ENCODE measurements at places on chromosomes 12 and 14. TPM values are rescaled to one million over a fixed set of nuclear protein-coding genes. Genes with fewer than 3 reads are reported as not detected.
A peak's percentile ranks its signal among the peaks of the same experiment; 100 is the strongest.

FOXN4 gene
- not detected for total RNA-seq

PCED1B gene
- 3.8 TPM for total RNA-seq

ANO4 gene
- total RNA-seq, result 6.5 TPM

GRCh38 chr12:61654698-61655097 is 605.5 kb upstream of the USP15 start:
- no peaks in the 10 kb centered on the region for H3K4me1 ChIP-seq
- no peaks in the 10 kb centered on the region for H3K27me3 ChIP-seq
- H3K4me3 ChIP-seq, result no peak overlapping the region
- DNase-seq, result no peak
- H3K36me3 ChIP-seq, result no peaks in the 10 kb centered on the region

DNA sequence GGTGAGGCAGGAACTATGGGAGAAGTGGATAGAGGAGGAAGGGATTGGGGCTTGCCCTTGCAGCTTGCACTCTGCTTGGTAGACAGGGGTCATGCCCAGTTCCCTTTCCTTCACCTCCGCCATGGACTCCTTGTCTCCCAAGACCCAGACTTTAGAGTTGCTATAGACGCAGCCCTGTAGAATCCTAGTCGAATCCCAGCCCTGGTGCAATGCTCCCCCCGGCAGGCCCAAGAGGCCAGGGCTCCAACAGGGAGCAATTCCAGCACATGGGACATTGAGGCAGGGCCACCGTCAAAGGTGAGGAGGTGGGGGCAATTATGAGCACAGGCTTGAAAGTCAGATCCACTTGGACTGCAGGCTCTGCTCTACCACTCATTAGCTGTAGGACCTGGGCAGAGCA is 29.5 kb upstream of the BCDIN3D start:
- peaks cover 19% of the 10 kb centered on the region for H3K4me1 ChIP-seq
- no peak overlapping the region for H3K27ac ChIP-seq
- DNase-seq, result peak; percentile 36
- H3K27me3 ChIP-seq, result no peaks in the 10 kb centered on the region

DNA sequence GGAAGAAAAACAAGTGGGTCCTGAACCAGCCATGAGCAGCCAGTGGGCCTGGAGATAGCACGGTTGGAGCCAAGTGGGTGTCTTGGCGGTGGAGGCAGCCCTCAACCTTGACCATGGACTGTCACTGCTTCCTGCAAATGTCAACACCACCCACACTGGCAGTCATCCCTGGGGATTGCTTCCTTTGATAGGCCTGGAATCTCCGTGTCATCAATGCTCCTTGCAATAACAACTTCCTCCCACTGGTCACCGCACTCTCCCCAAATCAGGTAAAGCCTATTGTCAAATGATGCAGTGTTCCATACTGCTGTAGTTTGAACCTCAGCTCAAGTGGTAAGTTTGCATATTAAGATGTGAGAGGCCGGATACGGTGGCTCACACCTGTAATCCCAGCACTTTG is 129.1 kb downstream of the NTF3 start:
- peaks cover 6% of the 10 kb centered on the region for H3K27me3 ChIP-seq
- H3K4me3 ChIP-seq, result no peak overlapping the region
- H3K4me1 ChIP-seq, result peaks cover 19% of the 10 kb centered on the region
- DNase-seq, result no peak

KRT78 gene
- not detected for total RNA-seq

MYBPC1 gene
- not detected for total RNA-seq

RNASE7 gene
- total RNA-seq, result not detected

TBC1D30 gene
- 2.0 TPM for total RNA-seq

GRCh38 chr14:31261859-31262731 is 54.5 kb upstream of the HECTD1 start:
- no peak overlapping the region for H3K27ac ChIP-seq
- no peak for DNase-seq
- no peaks in the 10 kb centered on the region for H3K27me3 ChIP-seq
- peaks cover 29% of the 10 kb centered on the region for H3K4me1 ChIP-seq

DNA sequence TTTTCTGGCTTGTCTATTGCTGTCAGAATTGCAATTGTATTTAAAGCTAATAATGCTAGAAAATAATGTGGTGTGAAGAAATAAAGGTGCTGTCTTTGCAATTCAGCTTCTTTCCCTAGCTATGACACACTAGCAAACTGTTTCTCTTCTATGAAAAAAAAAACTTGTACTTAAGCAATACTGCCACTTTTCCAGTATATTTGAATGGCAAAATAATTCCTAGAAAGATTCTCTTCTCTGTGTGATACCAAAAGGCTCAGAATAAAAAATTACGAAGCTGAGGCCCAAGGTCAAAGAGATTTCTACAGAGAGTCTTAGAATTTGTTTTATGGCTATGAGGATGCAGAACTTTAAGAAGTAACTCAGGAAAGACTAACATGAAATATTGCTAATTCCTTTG is 235.5 kb downstream of the ADAMTS20 start:
- peaks cover 48% of the 10 kb centered on the region for H3K4me1 ChIP-seq
- peak overlapping the region; percentile 79 for H3K27ac ChIP-seq
- no peaks in the 10 kb centered on the region for H3K27me3 ChIP-seq
- no peak overlapping the region for H3K4me3 ChIP-seq
- no peak for DNase-seq

DNA sequence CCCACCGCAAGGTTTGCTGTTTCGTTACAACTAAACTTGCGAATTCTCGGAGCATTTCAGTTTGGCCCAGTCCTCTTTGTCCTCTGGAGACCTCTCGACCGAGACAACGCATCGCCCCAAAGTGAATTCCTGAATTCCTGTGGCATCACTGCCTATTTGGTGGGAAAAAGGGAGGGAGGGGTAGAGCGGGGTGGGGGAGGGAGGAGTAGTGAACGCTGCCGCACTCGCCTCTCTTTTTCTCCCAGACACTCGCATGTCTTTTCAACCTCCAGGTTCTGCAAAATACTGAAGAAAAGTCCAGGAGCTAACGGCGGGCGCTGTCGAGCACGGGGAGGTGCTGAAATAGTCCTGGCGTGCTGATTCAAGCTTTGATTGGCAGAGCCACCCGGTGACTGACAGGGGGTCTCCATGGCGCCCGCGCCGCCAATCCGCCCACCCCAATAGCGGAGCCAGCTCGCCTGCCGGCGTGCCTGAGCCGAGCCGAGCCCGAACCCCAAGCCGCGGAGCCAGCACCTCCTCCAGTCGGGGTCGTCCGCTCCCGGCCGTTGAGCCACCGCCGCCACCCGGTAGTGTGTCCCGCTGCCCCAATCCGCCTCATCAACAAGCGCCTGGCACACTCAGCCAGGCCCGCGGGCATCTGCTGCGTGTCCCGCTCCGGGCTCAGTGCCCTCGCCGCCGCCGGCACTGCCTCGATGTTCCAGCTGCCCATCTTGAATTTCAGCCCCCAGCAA is at the start of gene SIX6:
Gene SIX6 (plus strand): TSS at position 440 of the 731 bp plus-strand sequence. CDS start 253 bp downstream, at position 693.
- peaks cover 83% of the 10 kb centered on the region for H3K27me3 ChIP-seq
- H3K27ac ChIP-seq, result no peak within 1 kb of the TSS
- peak within 1 kb of the TSS; percentile 40 for H3K4me3 ChIP-seq
- peaks cover 19% of the 10 kb centered on the region for H3K4me1 ChIP-seq
- peaks cover 2% of the 10 kb centered on the region for H3K36me3 ChIP-seq
- no peak for DNase-seq

DNA sequence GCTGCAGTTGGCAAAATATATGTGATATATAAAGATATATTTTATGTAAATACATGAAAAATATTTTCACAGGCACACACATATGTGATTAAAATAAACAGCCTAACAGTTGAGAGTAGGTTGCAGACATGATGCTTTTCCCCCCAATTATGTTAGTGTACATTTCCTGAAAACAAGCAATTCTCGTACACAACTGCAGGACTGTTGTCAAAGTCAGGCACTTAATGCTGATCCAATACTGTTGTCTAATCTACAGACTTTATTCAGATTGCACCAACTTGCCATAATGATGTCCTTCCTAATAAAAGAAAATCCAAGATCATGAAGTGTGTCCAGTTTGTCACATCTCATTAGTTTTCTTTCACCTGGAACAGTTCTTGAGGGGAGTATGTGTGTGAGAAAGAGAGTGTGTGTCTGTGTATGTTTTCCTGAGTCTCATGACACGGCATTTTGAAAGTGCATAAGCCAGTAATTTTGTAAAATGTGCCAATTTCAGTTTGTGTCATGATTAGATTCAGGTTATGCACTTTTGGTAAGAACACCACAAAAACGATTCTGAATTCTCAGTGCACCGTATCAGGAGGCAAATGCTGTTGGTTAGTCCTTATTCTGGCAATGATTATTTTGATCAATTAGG is 16.5 kb upstream of the SEL1L start:
- H3K4me3 ChIP-seq, result no peak overlapping the region
- no peak for DNase-seq
- no peaks in the 10 kb centered on the region for H3K4me1 ChIP-seq
- peaks cover 2% of the 10 kb centered on the region for H3K27me3 ChIP-seq
- no peak overlapping the region for H3K27ac ChIP-seq
- H3K36me3 ChIP-seq, result no peaks in the 10 kb centered on the region

GRCh38 chr12:590206-590750 is 73.0 kb downstream of the NINJ2 start:
- DNase-seq, result peak; percentile 54
- peaks cover 4% of the 10 kb centered on the region for H3K27me3 ChIP-seq
- H3K4me1 ChIP-seq, result no peaks in the 10 kb centered on the region

- H3K27ac ChIP-seq, result no peak overlapping the region
- peaks cover 11% of the 10 kb centered on the region for H3K4me1 ChIP-seq
- H3K27me3 ChIP-seq, result no peaks in the 10 kb centered on the region
Measured at GRCh38 chr12:32134101-32134888, 27.6 kb downstream of the BICD1 start.

PDZRN4 gene
- total RNA-seq, result 0.15 TPM

GRCh38 chr14:58637391-58638230 is at the start of gene DACT1:
Gene DACT1, plus strand, starts transcription at chr14:58637962. Its CDS starts 241 bp downstream, at chr14:58638203.
- peak; percentile 93 for DNase-seq
- peaks cover 65% of the 10 kb centered on the region for H3K4me1 ChIP-seq
- H3K27me3 ChIP-seq, result no peaks in the 10 kb centered on the region
- peak within 1 kb of the TSS; percentile 95 for H3K4me3 ChIP-seq

- H3K4me1 ChIP-seq, result peaks cover 4% of the 10 kb centered on the region
- no peaks in the 10 kb centered on the region for H3K36me3 ChIP-seq
- no peak for DNase-seq
- no peak overlapping the region for H3K27ac ChIP-seq
- H3K4me3 ChIP-seq, result no peak overlapping the region
Measured at GRCh38 chr14:83867566-83868225, 1662.2 kb upstream of the FLRT2 start.

DNA sequence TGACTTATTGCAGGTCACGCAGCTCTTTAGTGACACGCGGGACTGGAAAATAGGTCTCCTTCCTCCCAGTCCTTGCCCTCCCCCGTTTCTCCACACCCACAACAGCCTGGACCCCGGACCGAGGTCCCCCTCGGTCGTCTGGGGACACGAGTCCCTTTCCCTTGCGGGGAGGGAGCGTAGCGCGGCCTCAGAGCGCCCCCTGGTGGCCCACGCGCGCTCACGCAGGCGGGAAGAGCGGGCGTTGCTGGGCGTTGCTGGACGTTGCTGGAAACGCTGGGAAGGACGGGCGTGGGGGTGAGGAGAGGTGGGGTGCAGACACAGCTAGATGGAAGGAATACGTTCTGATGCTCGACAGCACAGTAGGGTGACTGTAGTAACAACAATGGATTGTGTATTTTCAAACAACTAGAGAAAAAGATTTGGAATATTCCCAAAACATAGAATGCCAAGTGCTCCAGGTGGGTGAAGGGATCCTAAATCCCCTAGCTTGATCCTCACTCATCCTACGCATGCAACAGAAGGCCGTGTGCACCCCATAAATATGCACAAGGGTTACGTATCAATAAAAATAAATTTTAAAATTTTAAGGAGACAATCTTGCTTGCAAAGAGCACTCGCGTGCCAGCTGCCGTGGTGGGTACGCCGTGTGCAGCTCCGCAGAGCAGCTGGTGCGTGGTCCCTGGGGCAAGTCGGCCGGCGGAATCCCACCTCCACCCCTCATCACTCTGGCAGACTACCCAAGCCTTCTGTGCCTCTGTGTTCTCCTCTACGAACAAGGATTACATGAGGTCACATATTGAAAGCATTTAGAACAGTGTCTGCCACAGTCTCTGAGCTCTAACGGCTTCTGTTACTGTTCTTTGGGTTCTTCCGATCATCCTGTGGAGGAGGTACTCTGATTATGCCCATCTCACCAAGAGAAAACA is 87.4 kb downstream of the B4GALNT3 start:
- peaks cover 1% of the 10 kb centered on the region for H3K36me3 ChIP-seq
- peaks cover 20% of the 10 kb centered on the region for H3K27me3 ChIP-seq
- peak; percentile 76 for DNase-seq
- no peak overlapping the region for H3K27ac ChIP-seq

GLS2 gene
- 0.54 TPM for total RNA-seq

SLCO1A2 gene
- total RNA-seq, result 0.64 TPM

DNA sequence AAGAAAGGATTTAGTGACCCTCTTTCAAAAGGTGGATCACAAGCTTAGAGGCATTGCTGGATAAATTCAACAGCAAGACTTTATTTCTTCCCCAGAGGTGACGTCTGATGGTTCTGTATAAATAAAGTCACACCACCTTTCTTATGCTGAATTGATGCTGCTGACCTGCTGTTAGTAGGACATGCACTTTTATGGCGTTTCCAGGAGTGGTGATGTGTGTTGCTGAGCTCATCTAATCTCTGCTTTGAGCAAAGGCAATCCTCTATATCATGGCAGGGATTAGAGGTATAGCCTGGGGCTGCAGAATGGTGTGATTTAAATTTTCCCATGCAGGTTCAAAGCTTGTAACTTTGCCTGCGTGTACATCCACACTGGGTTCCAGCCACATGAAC is 94.9 kb downstream of the ETV6 start:
- H3K4me3 ChIP-seq, result no peak overlapping the region
- H3K27me3 ChIP-seq, result no peaks in the 10 kb centered on the region
- DNase-seq, result no peak
- H3K27ac ChIP-seq, result no peak overlapping the region
- H3K4me1 ChIP-seq, result peaks cover 33% of the 10 kb centered on the region

DNA sequence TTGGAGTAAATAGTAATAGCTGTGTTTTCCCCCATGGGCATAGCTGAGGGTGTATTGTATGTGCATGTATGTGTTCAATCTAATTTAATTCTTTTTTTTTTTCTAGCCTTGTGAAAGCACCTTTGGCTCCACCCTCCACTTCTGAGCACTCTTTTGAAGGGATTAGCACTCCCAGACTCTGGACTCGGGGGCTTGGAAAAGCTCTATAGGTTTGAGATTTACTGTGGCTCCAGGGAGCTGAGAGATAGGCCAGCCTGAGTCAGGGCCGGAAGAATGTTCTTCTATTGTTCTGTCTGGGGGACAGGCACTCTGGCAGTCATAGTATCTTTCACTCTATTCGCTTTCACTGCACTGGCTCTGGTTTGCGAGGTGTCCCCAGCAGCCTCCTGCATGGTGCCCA is 540.0 kb upstream of the TBX3 start:
- H3K27ac ChIP-seq, result no peak overlapping the region
- peaks cover 12% of the 10 kb centered on the region for H3K4me1 ChIP-seq
- no peaks in the 10 kb centered on the region for H3K27me3 ChIP-seq

Measured in chondrocyte (in vitro differentiated cells).